Stimulated activated CD4-positive, alpha-beta T cell treated with anti-CD3 and anti-CD28 coated beads, TNF-alpha, amount 100 ng/mL, for 48 hours (primary cell): ENCODE measurements at places on chromosomes 2 and 18.

DNA sequence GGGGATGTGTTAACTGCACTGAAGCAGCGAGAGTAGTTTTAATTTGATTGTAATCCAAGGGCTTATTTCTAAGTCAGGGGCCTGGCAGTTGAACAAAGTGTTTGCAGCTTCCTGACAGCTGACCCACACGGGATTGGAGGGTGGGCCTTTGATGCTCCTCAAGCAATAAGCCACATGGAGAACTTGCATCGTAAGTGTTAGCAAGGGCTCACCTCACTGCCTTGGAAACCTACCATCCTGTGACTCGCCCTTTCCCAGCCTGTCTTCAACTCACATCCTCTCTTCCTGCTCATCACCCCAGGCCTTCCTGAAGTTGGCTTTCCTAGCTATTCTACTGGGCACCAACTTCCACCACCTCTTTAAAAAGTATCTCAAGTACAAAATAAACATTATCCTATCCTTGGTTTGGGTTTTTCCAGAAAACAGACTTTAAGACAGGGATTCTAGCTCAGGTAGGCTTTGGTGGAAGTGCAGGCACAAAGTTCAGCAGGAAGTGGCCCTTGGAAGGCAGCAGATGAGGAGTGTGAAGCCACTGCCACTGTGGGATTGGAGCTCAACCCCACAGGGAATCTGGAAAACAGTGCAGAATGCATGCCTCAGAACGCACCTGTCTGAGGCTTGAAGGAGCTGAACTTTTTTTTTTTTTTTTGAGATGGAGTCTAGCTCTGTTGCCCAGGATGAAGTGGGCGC is 31.6 kb downstream of the B3GNT2 start:
- DNase-seq: no peak

DNA sequence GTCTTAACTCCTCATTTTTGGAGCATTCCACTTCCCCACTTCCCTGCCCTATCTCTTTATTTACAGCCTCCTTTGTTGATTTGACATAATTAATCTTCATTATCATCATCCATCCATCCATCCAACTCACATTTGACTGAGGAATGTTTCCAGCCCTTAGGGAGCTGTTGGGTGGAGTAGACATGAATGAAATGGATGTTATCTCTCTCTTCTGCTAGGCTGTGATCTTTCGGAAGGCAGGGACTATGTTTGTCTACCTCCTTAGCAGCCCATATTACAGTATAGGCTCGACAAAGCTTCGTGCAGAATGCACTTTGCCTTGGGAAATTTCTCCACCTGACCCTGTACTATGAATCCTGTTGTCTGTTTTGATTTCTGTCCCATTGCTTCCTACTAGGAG is 7.7 kb upstream of the EFEMP1 start:
- DNase-seq: no peak

DNA sequence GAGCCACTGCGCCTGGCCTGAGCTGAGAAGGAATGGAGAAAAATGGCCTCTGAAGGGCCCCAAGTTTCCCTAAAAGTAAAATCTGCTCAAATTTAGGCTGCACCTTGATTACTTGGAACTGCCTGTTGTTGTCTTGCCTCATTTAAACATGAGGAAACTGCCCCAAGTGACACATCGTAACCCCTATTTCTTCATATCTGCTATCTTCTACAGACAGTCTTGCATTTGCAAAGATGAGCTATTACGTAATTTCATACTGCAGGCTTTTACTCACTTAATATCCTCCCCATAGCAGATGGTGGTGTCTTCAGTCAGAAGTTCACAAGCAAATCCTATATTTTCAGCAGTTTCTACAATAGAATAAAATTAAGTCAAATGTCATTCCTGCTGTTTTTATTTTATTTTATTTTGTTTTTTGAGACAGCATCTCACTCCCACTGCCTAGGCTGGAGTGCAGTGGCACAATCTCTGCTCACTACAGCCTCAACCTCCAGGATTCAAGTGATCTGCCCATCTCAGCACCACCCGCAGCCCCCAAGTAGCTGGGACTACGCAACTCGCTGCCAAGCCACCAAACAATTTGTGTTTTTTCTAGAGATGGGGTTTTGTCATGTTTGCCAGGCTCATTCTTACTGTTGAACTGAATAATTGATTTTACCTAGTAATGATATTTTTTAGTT is 45.3 kb upstream of the NARS1 start:
- DNase-seq: no peak

- no peak for DNase-seq
Observed at GRCh38 chr2:77028032-77028600, 494.1 kb downstream of the LRRTM4 start.

DNA sequence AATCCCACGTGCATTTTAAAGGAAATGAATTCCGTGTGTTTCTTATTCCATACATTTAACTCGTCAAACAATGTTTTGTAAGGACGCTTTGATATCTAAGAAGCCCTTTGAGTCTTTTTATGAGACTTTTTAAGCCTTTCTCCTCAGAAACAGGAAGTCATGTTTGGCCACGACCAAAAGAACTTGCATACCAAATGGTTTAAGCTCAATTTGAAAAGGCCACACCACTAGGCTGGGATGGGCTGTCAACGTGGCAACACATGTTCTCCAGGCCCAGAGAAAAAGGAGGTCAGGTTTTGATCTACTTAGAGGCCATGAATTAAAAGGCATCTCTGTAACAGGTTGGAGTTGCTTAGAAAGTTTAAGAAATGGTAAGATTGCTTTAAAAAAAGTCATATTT is 441.8 kb downstream of the CMPK2 start:
- no peak for DNase-seq

- no peak for DNase-seq
Observed at GRCh38 chr2:216104691-216105090, 4.5 kb upstream of the XRCC5 start.

- DNase-seq: no peak
Observed at GRCh38 chr18:32298171-32298667, 108.4 kb downstream of the MEP1B start.

DNA sequence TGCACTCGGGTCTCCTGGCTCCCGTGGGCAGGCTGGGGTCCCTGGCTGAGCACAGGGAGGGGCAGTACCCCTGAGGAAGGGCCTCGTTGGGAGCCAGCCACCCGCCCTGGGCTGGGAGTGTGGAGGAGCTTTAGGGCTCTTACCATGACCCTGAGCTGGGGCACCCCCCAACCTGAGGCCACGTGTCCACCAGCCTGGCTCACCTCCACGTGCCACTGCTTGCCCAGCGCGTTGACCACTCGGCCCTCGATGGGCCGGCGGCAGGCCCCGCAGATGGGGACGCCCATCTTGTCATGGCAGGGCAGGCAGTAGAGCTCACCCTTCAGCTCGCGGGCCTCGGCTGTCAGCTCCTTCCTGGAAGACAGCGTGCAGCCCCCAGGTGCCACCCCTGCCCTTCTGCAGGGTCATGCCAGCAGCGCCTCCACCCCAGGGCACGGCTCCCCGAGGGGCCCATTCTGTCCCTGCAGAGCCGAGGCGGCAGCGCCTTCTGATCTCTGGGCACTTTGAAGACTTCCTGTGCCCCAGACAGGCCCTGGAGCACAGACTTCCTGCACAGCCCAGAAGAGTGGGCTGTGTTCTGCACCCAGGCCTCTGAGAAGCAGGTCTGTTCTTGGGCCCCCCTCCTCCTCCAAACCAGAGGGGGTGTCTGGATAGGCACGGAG is 4.0 kb upstream of the GPR17 start:
- DNase-seq: no peak

GRCh38 chr18:47593744-47594472 is 336.6 kb downstream of the SMAD2 start:
- no peak for DNase-seq

DNA sequence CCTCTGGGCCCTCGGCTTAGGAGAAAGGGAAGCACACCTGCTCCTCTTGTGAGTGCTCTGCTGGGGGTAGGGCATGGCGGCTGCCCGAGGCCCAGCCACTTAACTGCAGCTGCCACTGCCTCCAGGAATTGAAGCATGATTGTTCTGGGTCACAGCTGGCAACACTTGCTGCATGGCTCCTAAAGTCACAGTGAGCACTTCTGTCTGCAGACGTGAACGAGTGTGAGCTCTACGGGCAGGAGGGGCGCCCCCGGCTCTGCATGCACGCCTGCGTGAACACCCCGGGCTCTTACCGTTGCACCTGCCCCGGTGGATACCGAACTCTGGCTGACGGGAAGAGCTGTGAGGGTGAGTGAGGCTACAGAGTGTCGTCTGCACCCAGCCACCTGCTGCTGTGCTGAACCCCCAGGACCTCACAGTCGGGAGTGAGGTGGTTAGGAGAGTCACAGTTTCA is 44.4 kb downstream of the FBLN7 start:
- DNase-seq: peak; percentile 52

GRCh38 chr2:96556441-96557330 is 20.1 kb downstream of the ARID5A start:
- no peak for DNase-seq

DNA sequence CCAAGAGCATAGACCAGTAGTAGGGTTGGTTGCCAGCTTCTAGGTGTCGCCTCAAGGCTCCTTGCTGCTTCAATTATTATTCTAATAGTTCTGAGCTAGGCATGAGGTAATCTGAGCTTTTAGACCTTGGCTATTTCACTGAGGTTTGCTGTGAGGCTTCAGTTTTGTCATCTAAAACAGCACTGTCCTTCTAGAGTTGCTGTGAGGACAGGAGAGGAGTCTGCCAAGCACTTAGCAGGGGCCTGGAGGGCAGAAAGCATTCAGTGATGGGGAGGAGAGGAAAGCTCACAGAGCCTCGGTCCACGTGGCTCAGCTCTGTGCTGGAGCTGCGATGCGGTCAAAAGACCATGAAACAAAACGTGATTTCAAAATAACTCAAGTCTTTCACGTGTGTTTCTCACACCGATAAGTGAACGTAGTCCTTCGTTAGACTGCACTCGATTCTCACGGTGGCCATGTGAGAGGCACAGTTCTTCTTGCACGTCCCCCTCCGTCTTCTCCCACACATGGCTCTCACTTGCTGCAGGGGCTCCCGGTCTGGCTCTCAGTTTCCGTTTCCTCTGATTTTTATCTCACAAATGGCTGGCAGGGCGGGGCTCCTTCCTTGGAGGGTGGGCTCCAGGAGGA is 113.7 kb downstream of the B3GNT2 start:
- DNase-seq: no peak

GRCh38 chr2:84486441-84487115 is 27.5 kb upstream of the SUCLG1 start:
- DNase-seq: no peak

DNA sequence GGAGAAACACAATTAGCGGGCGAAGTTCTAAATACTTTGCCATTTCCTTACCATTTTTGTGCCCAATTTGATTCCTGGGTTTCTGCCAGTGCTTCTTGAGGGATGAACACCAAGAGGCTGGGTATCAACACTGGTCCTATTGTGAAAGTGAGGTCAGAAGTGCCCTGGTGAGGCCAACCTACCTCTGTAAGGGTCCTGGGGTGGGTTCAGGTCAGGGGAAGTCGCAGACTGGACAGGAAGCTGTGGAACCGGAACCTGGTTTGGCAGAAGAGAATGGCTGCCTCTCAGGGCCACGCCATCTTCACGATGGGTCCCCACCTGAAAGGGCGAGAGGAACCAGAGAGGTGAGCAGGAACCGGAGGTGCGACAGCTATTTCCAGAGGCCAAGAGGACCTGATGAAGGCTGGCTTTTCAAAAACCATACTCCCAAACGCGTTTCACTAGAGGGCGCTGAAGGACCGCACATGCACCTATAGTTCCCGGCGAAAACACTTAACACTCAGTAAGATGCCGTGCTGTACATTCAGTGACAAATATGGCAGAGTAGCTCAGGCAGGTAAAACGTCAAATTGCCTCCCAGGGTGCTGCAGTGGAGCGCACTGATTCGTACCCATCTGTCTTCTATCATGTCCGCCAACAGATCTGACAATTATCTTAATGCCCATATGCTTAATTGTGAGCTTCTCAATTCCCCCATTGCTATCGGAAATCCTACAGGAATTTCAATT is 275.3 kb upstream of the CCDC68 start:
- DNase-seq: peak; percentile 30

GRCh38 chr2:215020283-215020682 is 118.1 kb downstream of the ABCA12 start:
- no peak for DNase-seq
